Psoas muscle (tissue), 8 donors: ENCODE measurements at places on chromosomes 7 and 10. TPM values are rescaled to one million over a fixed set of nuclear protein-coding genes. Genes with fewer than 3 reads are reported as not detected.
A peak's percentile ranks its signal among the peaks of the same experiment; 100 is the strongest.

GRCh38 chr7:536231-536630, 16.6 kb upstream of the PDGFA start:
- no peaks in the 10 kb centered on the region for H3K36me3 ChIP-seq
- no peaks in the 10 kb centered on the region for H3K4me1 ChIP-seq
- no peaks in the 10 kb centered on the region for H3K27me3 ChIP-seq
- H3K4me3 ChIP-seq: no peak overlapping the region

CYP3A4 gene
- 0.10 TPM for polyA plus RNA-seq

TRIM74 gene
- polyA plus RNA-seq: 0.07 TPM

INTS1 gene
- 70.7 TPM for polyA plus RNA-seq

- H3K27me3 ChIP-seq: no peaks in the 10 kb centered on the region
- H3K27ac ChIP-seq: no peak overlapping the region
- H3K4me3 ChIP-seq: no peak overlapping the region
- H3K4me1 ChIP-seq: peaks cover 1% of the 10 kb centered on the region
Observed at GRCh38 chr7:135441791-135442190, 68.1 kb downstream of the CNOT4 start.

DNA sequence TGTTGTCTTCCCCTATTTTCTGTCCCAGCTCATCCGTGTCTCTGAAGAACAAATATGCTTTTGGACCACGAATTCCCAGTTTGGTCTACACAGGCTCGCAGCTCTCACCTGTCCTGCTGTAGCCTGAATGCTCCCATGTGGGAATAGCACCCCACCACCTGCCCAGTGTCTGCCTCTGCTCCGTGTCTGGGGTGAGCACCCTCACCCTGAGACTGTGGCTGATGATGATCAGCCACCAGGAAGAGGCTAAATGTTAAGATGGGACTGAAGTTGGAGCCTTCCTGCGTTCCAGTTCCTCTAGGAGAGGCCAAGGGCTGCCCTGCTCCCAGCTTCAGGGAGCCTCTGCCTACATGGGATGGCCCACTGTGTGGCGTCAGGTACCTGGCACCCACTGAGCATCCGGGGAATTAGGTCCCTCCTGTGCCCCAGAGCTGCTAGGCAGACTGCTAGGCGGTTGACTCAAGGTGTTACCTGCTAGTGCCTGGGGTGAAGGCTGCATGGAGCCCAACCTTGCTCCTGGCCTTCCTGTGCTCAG, 3.7 kb downstream of the PGAM2 start:
- no peaks in the 10 kb centered on the region for H3K27me3 ChIP-seq
- no peak overlapping the region for H3K4me3 ChIP-seq
- peaks cover 52% of the 10 kb centered on the region for H3K4me1 ChIP-seq

ERCC6 gene
- polyA plus RNA-seq: 2.7 TPM

GPR15LG gene
- polyA plus RNA-seq: 0.09 TPM

- peak overlapping the region; percentile 92 for H3K4me3 ChIP-seq
- H3K27ac ChIP-seq: peak overlapping the region; percentile 92
- peaks cover 42% of the 10 kb centered on the region for H3K4me1 ChIP-seq
- DNase-seq: peak; percentile 76
- peaks cover 23% of the 10 kb centered on the region for H3K36me3 ChIP-seq
- H3K27me3 ChIP-seq: no peaks in the 10 kb centered on the region
Observed at GRCh38 chr10:6201516-6201975, 1.2 kb upstream of the PFKFB3 start.

- H3K4me3 ChIP-seq: no peak within 1 kb of the TSS
- no peaks in the 10 kb centered on the region for H3K4me1 ChIP-seq
- no peaks in the 10 kb centered on the region for H3K27me3 ChIP-seq
- no peak within 1 kb of the TSS for H3K27ac ChIP-seq
- no peaks in the 10 kb centered on the region for H3K36me3 ChIP-seq
Observed at GRCh38 chr7:142770661-142771352, at the start of gene PRSS2. PRSS2 (plus strand) TSS chr7:142770970; CDS start chr7:142770983, 13 bp downstream.

HOXA11 gene
- polyA plus RNA-seq: 0.25 TPM

MMD2 gene
- 0.01 TPM for polyA plus RNA-seq

DNA sequence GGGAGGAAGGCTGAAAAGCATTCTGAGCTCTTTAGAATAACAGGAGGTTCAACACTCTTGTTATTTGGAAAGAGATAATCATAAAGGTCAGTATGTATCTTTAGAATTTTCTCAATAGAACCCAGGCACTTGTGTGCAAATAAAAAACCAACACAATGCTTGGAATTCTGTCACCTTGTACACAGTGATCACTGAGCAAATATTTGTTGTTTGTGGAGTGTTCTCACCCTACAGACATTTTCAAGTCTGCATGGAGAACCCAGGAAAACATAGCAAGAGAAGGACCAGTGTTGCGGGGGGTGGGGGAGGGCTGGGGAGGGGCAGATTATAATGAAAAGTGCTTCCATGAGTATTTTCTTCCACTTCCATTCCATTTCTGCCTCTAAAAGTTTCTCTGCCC, 87.4 kb downstream of the FAM107B start:
- H3K4me3 ChIP-seq: no peak overlapping the region
- no peaks in the 10 kb centered on the region for H3K36me3 ChIP-seq
- no peaks in the 10 kb centered on the region for H3K4me1 ChIP-seq
- DNase-seq: no peak

DNA sequence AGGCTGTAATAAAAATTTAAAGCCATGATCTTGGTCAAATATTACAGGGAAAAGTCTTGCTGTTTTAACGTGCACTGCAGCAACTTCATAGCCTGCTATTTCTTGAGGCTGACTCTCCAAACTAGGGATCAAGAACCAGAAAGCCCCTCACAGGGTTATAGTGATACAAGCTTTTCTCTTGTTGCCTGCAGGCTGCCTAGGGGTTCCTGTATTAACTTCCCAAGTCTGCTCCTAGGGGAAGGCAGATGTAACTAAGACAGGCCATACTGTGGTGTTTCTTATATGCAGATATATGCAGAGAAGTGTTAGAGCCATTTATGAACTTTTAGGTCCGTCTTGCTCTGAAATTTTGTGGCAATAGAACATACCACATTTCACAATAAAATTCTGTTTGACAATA, 175.7 kb downstream of the FOXP2 start:
- H3K27me3 ChIP-seq: no peaks in the 10 kb centered on the region
- no peak overlapping the region for H3K4me3 ChIP-seq
- H3K36me3 ChIP-seq: no peaks in the 10 kb centered on the region
- H3K4me1 ChIP-seq: no peaks in the 10 kb centered on the region
- H3K27ac ChIP-seq: no peak overlapping the region

DNA sequence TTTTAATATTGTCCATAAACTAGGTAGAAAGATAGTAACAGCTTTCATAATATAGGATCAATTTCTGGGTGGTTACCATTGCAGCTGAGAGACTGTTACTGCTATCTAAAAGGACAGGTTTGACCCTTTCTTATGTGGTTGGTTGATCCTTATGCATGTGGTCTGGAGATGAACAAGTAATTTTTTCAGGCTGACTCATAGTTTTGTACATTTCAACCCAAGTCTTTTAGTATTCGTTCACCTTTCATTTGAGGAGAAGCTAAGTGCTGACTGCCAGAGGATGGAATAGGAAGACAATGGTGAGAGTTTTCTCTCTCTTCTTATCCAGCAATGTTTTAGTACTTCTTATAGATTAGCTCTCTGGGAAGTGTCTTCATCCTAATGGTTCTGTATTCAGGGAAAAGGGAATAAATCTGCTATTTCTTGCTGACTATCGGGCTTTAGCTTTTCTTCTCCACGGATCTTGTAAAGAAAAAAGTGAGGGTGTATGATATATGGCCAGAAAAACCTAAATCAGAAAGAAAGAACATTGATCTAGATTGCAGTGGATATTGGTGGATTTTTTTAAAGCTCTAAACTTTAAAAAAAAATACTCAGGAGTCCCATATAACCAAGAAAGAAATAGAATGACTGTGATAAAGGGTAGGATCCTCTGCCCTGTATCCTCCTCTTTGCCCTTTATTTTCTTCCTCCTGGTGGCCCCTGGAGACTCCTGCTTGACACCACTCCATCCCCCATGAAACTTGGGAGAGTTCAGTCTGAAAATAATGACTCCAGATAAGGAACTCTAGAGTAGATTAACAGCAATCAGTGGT, 88.0 kb downstream of the CPED1 start:
- H3K4me1 ChIP-seq: peaks cover 24% of the 10 kb centered on the region
- H3K27me3 ChIP-seq: no peaks in the 10 kb centered on the region
- peak overlapping the region; percentile 19 for H3K27ac ChIP-seq

GRCh38 chr10:59907537-59907917, 1.2 kb upstream of the CCDC6 start:
- no peaks in the 10 kb centered on the region for H3K36me3 ChIP-seq
- H3K27ac ChIP-seq: peak overlapping the region; percentile 97
- peak overlapping the region; percentile 98 for H3K4me3 ChIP-seq

GRCh38 chr10:105656856-105657255, 1015.8 kb downstream of the SORCS3 start:
- no peaks in the 10 kb centered on the region for H3K4me1 ChIP-seq
- H3K27me3 ChIP-seq: no peaks in the 10 kb centered on the region
- no peak overlapping the region for H3K4me3 ChIP-seq
- no peak overlapping the region for H3K27ac ChIP-seq
- no peaks in the 10 kb centered on the region for H3K36me3 ChIP-seq

HERPUD2 gene
- polyA plus RNA-seq: 7.9 TPM

DNA sequence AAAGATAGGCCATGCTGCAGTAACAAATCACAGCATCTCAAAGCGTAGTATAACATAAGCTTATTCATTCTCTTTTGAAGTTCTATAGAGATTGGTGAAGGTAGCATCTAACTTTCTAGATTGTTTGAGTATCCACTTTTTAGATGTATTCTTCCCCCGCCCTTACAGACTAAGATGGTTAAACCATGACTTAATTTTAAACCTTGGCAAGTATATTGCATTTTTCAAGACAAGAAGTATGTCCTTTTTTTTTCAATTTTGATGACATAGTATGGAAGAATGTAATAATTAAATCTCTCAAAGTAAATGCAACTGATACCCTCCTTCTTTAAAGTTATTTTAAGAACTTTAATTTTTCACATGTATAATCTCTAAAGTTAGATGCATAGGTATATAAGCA, 190.0 kb downstream of the KCND2 start:
- H3K4me3 ChIP-seq: no peak overlapping the region
- no peak for DNase-seq
- H3K27ac ChIP-seq: no peak overlapping the region

SPDYE8 gene
- not detected for polyA plus RNA-seq

DNA sequence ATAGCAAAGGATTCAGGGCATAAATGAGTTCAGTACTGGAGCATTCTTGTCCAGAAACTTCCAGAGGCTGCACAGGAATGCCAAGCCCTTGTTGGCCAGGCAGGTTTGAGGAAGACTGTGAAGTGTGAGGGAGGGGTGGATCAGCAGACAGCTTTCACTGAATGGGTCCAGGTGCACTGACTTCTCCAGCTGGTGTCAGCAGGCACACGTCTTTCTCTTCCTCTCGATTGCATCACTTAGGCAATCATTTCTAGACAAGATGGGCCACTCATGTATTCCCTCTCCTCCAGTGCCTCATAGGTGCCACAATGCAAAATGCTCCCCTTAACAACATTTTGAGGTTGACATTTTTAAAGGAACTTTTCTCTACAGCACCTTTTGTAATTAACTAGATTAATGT, 15.6 kb upstream of the PLEKHS1 start:
- no peak overlapping the region for H3K4me3 ChIP-seq
- H3K36me3 ChIP-seq: peaks cover 6% of the 10 kb centered on the region

FOXI2 gene
- not detected for polyA plus RNA-seq
